ENCODE measurements at places on chromosomes 5 and 9.
A peak's percentile ranks its signal among the peaks of the same experiment; 100 is the strongest.

DNA sequence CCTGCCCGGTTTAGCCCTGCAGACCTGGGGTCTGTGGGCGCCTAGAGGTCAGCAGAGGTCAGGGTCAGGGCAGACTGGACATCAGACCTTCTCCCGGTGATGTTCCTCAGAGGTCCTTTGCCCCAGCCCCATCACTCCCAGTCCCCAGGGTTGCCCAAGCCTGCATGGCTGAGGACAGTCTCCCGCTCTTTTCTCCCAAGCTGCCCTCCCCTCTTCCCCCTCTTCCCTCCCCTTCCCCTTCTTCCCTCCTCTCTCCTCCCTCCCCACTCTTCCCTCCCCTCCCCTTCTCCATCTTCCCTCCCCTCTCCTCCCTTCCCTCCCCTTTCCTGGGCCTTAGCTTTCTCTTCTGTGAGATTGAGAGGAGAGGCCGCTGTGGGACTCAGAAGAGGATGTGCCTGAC, 10.4 kb downstream of the LHX3 start:
- DNase-seq, result no peak

DNA sequence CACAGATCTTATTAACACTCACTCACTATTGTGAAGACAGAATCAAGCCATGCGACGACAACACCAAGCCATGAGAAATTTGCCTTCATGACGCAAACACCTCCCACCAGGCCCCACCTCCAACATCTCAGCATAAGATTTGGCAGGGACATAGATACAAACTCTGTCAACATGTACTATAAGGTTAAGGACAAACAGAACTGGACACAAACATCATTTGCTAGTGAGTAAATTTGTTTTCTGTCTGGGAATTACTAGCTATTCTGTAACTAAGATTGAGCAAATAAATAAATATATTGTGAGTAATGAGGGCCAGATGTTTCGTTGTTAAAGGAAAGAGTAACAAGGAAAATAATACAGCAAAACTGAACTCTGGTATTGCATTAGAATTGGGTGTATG, 15.7 kb upstream of the KCNN2 start:
- no peak for DNase-seq

GRCh38 chr5:61344187-61344944, 12.3 kb downstream of the ZSWIM6 start:
- no peak for DNase-seq

GRCh38 chr5:135030123-135030955, 3.7 kb downstream of the PITX1 start:
- DNase-seq, result no peak

DNA sequence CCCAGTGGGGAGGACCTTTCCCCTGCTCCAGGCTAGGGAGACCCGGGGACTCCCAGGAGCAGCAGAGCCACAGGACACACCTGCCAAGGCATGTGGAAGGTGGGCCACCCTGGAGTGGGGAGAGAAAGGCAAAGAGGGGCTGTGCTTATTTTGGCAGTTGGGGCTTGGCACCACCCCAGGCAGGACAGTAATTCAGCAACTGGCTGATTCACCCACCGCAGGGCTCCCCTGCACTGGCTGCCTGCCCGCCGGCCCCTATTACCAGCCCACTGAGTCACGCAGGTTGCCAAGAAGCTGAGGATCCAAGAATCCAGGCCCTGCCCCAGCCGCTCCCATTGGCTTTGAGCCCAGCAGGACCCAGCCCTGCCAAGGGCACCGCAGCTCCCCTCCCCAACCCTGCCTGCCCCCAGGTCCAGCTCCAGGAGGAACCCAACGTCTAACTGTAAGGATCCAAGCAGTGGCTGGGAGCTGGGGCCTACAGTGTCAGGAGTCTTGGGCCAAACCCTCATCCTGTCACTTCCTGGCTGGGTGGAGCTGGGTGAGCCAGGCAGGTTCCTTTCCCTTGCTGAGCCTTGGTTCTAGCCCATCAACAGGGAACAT, 14.2 kb upstream of the RALGDS start:
- no peak for DNase-seq

GRCh38 chr9:106704056-106704615, 158.8 kb upstream of the ZNF462 start:
- no peak for DNase-seq

- DNase-seq, result no peak
Observed at GRCh38 chr5:170650850-170651249, 132.7 kb upstream of the GABRP start.

DNA sequence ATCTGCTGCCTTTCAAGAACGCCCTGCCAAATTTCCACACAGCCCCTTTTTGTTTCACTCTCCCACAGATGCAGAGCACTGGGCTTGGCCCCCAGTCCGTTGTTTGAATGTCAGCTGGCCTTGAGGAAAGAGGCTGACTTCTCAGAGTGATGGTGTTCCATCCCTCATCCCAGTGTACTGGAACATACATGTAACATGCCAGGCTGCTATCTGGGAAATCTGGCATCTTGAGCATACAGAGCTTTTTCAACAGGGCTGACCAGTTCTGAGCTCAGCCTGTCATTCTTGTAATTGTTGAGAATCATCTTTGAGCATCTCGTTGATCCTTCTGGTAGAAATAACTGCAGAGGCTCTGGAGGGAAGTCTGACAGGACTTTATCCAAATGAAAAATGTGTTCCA, 2.8 kb downstream of the GALNT10 start:
- no peak for DNase-seq

DNA sequence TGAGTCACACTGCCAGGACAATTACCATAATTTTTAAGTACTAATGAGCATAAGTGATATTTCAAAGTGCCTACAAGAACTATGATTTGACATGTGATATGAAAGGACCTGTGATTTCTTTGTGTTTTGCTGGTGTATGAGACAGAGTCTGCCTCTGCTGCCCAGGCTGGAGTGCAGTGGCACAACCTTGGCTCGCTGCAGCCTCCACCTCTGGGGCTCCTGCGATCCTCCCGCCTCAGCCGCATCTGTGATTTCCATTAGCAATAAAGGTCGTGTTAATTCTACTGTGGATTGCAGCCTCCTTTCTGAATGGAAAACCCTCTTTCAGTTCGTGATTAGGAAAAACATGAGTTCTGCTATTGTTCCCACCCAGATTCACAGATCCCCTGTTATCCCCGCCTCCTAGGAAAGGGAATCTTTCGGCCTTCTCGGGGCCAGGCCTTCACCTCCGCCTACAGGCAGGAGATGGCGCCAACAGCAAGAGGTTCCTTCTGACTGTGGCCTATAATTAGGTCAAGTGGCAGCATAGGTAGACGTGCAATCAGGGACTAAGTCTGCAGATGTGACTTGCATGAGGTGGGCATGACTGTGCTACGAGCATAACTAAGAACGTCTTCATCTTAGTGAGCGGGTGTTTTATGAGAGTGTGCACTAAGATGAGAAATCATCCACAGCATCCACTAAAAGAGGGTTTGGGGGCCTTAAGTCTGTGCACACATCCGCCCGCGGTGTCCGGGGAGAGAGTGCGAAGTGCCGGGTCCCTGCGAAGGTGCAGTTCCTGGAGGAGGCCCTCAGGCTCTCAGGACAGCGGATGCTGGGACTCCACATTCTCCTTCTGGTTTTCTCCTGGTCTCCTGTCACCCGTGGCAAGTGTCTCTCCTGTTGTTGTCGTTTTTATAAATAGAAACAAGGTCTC, 23.1 kb downstream of the TRIM7 start:
- no peak for DNase-seq

GRCh38 chr9:96618209-96619123, 1.2 kb downstream of the CDC14B start:
- peak; percentile 26 for DNase-seq

DNA sequence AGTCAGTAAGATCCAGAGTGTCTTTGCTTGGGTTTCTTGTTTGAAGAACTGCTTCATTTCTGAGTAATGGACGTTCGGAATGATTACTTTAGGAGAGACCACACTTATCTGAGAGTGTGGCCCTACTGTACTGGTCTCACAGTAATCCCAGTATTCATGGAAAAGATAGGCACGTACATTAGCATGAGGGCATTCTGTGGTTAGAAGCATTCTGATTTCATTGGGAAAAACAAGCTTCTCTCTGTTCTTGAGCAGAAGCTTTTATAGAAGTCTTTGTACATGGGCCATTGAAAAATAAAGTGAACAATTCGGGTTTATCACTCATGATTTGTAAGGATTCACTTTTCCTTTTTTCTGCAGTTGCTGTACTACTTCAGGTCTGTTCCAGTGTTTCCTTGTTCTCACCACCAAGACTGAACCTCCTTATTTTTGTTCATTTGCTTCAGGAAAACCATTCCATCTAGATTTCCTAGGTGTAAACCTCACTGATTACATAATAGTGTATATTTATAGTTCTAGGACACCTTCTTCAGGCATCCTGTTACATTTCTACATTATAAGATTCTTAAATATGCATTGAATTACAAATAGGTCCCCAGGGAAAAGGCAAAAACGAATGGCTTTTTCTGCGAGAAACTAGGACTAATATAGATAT, 10.1 kb downstream of the TGFBR1 start:
- DNase-seq, result no peak

GRCh38 chr5:112697322-112697721, 40.4 kb upstream of the APC start:
- DNase-seq, result no peak

DNA sequence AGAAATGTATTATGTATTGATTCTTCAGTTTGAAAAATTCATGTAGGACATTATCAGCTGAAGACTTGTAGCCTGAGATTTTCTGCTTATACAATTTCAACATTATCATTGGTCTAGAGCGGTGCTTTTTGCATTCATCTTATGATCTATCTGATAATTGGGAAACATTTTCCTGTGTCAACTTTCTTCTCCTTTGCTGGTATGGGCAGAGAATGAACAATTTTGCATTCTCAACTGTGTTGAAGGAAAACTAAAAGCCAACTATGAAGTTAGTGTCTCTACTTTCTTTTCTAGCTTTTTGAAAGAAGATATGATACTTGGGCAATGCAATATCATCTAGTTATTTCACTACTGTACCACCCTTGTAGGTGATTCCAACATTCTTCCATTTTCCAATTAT, 10.3 kb downstream of the ZFR start:
- DNase-seq, result no peak

DNA sequence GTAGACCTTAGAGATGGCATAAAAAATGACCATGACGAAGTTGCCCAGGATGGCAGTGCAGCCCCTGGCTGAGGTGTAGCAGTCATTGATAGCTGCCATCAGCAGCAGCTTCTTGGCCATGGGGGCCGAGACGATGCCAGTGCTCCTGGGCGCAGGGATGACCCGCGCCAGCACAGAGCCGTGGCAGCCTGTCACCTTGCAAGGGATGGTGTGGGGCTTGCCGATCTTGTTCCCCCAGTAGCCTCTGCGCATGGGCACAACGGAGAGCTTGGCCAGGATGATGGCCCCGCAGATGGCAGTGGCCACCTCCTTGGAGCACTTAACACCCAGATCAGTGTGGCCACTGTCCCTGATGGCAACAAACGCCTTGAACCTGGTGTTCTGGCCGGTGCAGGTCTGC, 2.1 kb upstream of the PGGT1B start:
- no peak for DNase-seq

DNA sequence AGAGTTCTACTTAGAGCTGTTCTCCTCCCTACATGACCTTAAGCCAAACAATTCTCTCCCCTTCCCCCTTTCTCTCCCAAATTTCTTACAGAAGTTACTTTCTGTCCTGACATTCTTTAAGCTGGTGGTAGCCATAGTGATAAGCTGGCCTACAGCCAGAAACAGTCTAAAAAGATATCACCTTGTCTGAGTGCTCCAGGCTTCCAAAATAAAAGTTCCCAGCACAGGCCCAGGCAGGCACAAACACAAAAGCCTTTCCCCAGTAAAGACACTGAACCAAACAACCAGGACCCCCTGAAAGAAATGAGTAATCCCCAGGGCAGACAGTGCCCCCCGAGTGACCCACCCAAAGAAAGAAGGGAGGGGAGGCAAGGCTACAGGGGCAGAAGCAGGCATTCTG, 19.2 kb downstream of the SIL1 start:
- DNase-seq, result no peak

- DNase-seq, result peak; percentile 69
Observed at GRCh38 chr9:2623288-2624050, 1.9 kb downstream of the VLDLR start.

- no peak for DNase-seq
Observed at GRCh38 chr5:119322948-119323537, 32.8 kb upstream of the TNFAIP8 start.

DNA sequence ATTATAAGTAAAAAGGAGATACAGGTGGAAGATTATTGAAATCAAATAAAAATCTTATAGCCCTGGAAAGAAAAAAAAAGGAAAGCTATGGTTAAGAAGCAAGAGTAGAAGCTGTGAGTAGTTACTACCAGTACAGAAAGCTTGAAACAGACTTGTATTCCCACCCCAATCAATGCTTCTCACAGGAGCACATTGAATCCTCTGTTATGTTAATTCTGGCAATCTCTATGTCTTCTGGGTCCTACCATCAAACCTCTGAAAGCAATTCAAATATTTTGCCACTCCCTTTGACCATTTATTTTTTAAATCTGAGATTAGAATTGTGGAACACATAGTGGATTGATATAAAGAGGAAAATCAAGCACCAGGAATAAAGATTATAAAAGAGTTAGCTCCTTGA, 186.5 kb downstream of the MEF2C start:
- DNase-seq, result no peak

- no peak for DNase-seq
Observed at GRCh38 chr9:3846573-3846972, 320.8 kb upstream of the RFX3 start.

- no peak for DNase-seq
Observed at GRCh38 chr5:151030379-151030778, 10.0 kb downstream of the GPX3 start.

GRCh38 chr9:20906326-20906725, 125.1 kb downstream of the HACD4 start:
- peak; percentile 32 for DNase-seq

DNA sequence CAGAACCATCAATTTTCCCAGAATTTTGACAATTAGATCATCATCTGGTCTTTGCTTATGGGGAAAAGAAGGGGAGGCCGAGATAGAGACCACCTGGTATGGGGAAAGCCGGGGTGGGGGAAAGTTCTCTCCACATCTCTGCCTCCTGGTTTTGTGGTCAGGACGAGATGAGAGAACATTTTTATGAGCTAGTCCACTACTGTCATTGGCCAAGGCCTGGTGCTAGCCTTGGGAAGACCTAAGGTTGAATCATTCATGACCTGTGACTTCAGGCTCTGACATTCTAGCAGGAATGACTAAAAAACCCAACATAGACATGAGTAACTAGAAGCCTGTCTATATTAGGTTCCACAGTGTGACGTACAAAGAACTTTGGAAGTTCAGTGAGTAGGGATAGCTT, 135.2 kb downstream of the PTTG1 start:
- DNase-seq, result no peak

- no peak for DNase-seq
Observed at GRCh38 chr5:18299166-18299565, 664.9 kb downstream of the TAF11L14 start.
